Activated CD8-positive, alpha-beta memory T cell treated with anti-CD3 and anti-CD28 coated beads, Interleukin-2, amount 10 ng/mL, durations not matched to agents 7 days and 5 days (primary cell): ENCODE measurements at places on chromosomes 11 and 22. TPM values are rescaled to one million over a fixed set of nuclear protein-coding genes. Genes with fewer than 3 reads are reported as not detected.

The SEC14L3 gene
- not detected for total RNA-seq

The MRGPRF gene
- total RNA-seq: not detected

DNA sequence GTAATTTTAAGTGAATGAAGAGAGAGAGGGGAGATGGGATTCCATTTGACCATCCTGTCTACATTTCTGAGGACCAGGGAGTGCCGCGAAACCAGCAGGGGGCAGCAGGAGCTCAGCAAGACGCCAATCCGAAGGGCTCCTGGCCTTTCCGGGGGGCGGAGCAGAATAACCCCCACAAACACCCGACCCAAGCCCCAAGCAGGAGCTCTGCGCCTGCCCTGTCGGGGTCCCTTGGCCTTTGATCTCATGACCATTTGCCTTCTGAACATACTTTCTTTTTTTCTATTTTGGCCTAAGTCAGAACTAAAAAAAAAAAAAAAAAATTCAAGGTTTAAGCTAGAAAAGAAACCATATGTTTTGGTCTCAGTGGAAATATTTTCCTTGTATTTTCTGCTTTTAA lies 21.9 kb upstream of the SCN2B start:
- peak; percentile 92 for DNase-seq

GRCh38 chr22:28171115-28171514 lies 252.1 kb upstream of the PITPNB start:
- no peak for DNase-seq

- no peak for DNase-seq
Measured at GRCh38 chr22:26359156-26359555, 69.9 kb upstream of the ASPHD2 start.

DNA sequence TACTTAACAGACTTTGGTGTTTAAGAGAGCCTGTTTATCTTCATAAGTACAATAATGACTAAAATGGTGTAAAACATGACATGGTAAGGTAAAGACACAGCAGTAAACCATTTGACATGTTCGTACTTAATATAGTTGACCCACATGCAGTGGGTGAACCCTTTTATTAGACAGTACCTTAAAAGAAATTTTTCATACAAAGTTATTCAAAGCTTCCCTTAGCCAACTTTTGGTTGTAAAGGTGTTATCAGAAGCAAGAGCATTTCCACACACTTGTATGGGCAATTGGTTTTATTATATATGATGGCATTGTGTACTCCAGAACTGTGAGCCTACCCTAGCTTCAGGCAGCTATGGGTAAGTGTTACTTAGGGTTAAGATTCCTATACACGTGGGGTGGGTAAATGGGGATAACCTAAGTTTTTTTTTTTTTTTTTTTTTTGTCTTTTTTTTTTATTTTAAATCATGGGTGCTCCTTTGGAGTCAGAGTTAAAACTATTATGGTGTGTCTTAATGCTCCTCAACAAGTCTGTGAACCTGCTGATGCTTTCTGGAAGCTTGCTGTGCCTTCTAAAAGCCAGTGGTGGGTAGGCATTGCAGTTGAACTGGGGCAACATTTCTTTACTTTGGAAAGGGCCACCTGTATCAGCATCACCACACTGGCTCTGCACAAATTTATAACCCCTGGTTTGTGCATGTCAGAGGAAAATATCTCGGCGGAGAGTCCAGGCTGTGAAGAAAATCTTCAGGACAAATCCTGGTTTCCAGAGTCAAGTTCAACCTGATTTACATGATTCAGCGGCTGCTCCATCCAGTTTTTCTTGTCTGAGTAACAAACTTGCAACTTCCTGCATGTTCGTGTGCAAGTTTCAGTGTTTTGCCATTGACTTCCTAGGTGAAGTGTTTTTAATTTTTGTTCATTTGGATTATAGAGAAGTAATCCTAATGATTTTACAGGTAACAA lies 3.3 kb downstream of the PCF11 start:
- DNase-seq: no peak

The RAG1 gene
- 0.40 TPM for total RNA-seq

DNA sequence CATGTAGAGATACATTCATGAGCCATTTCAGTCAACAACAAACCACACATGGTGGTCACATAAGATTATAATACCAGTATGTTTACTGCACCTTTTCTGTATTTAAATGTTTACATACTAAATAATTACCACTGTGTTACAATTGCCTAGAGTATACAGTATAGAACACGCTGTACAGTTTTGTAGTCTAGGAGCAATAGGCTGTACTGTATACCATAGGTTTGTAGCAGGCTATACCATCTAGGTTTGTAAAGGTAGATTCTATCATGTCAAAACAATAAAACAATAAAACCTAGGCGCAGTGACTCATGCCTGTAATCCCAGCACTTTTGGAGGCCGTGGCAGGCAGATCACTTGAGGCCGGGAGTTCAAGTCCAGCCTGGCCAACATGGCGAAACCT lies 1.1 kb downstream of the TRIM48 start:
- DNase-seq: no peak

- no peak for DNase-seq
Measured at GRCh38 chr22:37206841-37207821, 5.1 kb downstream of the SSTR3 start.

The CCND1 gene
- not detected for total RNA-seq

- no peak for DNase-seq
Measured at GRCh38 chr22:28112548-28113043, 193.5 kb upstream of the PITPNB start.

GRCh38 chr11:115580927-115581680 lies 76.9 kb upstream of the CADM1 start:
- no peak for DNase-seq

DNA sequence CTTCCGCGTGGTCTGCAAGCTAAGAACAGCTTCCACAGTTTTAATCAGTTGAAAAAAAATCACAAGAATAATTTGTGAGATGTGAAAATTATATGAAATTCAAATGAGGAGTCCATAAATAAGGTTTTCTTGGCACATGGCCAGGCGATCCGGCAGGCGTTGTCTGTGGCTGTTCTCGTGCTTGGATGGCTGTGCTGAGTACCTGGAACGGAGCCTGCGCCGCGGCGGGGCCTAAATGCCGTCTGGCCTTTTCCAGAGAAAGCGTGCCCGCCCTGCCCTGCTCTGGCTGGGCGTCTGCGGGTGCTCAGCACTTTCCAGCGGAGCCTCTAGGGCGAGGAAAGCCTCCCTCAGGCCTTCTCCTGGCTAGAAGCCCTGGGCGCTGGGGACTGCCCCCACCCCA lies 41.8 kb downstream of the OSBPL5 start:
- no peak for DNase-seq

GRCh38 chr11:112525270-112525669 lies 264.6 kb upstream of the PLET1 start:
- DNase-seq: no peak

The MPEG1 gene
- total RNA-seq: not detected

DNA sequence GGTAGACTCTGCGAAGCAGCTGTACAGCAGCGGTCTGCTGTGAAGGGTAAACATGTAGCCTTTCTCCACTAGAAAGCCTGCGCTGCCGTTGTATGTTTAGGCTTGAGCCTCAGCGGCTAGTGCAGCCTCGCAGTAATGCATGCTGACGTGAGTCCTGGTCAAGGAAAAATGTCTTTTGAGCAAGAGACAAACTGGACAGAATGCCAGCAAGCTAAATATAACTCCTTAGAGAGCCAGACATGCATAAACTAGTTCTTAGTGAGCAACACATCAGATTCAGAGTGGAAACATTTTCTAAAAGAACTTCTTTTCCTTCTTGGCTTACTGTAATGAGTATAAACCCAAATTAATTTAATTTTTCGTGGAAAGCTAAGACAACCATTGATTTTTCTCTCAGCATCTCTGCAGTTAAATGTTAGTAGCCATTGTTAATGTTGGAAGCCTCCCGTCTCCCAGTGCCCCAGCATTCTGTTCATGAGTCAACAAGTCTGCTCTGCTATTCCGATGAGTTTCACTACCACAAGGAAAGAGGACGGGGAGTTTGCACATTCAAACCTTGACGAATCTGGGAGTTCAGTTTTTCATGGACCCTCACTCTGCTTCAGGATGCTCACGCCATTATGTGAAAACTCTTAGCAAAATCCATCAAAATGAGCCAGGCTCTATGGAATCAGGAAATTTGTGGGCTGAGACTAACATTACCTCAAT lies 51.4 kb downstream of the JAM3 start:
- DNase-seq: no peak

The JAML gene
- total RNA-seq: 139 TPM

DNA sequence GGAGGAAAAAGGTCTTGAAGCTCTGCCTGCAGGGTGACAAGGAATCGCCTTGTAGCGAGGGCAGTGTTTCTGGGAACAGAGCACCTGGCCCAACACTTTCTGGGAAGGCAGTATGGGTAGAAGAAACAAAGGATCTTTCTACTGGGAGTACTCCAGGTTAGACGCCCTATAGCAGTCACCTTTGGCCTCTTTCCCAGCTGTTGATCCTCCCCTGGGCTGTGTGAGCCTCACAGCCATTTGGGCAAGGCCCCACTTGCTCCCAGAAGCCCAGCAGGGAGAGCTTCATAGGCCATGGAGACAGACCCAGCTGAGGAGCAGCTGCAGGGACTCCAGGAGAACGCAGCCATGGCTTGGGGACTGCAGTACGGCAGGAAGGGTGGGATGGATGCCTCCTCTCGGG lies 1.2 kb downstream of the SLCO2B1 start:
- DNase-seq: no peak

DNA sequence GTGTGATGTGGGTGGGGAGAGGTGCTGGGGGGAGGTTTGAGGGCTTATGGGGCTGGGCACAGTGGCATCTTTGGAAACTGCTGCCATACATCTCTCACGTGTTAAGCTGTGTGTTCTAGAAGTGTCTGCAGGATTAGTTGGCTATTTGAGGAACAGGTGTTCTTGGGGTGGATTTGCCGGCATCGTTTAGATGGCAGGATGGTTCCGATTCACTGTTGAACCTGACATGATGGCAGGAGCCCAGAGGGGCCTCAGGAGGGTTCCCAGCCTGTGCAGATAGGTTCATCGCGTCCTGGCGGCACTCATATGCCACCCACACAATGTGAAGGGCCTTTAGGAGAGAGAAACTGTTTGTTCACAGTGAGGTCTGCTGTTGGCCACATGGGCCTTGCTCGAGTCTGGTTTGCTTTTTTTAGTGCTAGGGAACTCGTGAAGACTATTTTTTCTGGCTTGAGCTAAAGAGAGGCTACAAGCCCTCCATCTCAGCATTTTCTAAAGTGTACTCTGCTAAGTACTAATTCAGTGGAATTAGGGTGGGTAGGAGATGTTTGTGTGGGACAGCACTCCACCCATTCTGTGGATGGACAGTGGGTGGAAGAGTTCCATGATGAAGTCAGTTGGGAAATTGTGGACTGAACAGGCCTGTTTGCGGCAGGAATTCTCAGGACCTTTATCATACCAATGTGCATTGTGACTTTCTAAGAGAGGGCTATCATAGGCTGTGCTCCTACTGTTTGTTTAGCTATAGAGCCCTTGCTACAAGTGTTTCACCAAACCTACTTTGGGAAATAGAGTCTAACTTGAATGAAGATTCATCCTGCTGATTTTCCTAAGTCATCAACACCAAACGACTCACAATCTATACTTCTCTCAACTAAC lies 55.4 kb upstream of the PLET1 start:
- no peak for DNase-seq

The VSIG10L2 gene
- total RNA-seq: not detected
